ENCODE measurements at places on chromosomes 13 and 19.
A peak's percentile ranks its signal among the peaks of the same experiment; 100 is the strongest.

GRCh38 chr13:111117961-111118360, 2.9 kb downstream of the ARHGEF7 start:
- DNase-seq: peak; percentile 42

DNA sequence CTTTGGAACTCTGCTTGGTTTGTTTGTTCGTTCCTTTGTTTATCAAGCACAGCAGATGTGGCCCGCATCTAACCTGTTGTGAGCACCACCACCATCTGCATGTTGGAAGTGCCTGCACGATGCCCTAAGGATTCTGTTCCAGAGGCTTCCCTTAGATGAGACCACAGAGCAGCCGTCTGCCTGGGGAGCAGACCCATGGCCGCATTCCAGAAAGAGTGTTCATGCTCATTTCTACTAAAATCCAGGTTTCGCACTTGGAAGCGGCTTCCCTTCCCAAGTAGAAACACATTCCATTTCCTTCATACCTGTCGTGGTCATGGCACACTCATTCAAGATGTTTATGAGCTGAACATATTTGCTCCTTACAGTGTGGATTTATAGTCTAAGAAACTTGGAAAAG, 27.2 kb downstream of the COL4A2 start:
- DNase-seq: peak; percentile 73

- no peak for DNase-seq
Observed at GRCh38 chr13:99811067-99811700, 160.4 kb downstream of the ZIC5 start.

DNA sequence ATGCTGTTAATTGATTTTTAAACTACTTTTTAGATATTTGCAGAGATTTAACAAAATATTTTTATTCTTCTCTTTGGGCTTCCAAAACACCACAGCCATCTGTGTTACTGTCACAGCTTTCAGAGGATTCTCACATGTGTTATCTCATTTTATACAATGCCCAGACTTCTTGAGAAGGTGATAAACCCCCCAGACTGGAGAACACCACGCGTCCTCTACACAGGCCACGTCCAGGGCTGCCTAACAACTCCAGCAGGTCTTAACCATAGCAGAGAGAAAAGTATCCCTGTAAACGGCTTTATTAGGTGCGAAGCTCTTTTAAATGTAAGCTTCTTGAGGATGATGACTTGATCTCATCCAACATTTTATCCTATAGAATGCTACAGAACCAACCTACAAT, 2.0 kb downstream of the GPR183 start:
- DNase-seq: no peak

- peak; percentile 91 for DNase-seq
Observed at GRCh38 chr19:10238172-10238783, 7.1 kb upstream of the S1PR2 start.

- peak; percentile 22 for DNase-seq
Observed at GRCh38 chr13:99191900-99192399, 8.7 kb upstream of the UBAC2 start.

DNA sequence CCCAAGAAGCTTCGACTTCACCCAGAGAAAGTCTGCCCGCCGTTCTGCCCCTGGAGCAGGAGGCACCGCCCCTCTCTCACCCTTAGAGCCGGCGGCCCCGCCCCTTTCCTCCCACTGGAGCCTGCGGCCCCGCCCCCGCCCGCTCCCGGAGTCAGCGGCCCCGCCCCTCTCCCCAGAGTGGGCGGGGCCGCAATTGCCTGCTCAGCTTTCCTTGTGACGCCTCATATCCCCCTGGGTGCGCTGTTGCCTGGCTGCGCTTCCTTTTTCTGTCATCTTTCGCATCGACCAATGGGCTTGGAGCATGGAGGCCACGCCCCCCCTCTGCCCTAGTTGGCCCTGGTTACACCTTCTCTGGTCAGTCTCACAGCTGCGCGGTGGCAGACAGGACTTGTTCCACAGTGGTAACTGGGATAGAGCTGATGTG, 38.2 kb upstream of the ZNF492 start:
- no peak for DNase-seq

DNA sequence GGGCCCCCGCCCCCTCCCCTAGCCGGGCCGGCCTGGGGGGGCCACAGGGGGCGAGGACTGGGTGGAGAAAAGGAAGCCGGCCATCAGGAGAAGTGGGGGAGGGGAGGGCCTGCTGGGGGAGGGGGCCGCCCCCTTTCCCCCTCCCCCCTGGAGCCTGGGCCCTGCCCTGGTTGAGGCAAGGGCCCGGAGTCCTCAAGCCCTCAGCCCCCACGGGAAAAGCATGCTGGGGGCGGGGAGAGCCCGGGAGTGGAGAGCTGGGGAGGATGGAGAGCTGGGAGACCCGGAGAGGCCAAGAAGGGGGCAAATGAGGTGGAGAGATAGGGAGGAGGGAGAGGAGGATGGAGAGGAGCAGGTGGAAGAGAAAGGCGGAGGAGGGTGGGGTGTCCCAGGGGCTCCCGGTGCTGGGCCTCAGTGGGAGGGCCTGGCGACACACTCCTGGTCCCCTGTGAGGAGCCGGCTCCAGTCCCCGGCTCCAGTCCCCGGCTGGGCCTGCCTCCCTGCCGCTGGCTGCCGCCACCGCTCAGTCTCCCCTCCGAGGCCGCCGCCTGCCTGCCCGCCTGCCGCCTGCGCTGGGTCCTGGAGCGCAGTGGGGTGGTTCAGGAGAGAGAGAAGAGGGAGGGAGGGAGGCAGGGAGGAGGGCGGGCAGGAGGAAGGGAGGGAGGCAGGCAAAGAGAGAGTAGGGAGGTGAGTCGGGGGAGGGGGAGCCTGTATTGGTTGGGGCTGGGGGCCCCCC, at the start of gene GRIK5:
Gene GRIK5 (minus strand): TSS at position 588 of the 733 bp plus-strand sequence. CDS start 4,436 bp downstream, outside the sequence.
- DNase-seq: no peak

- DNase-seq: no peak
Observed at GRCh38 chr19:2536461-2536860, 60.5 kb downstream of the GADD45B start.

- DNase-seq: no peak
Observed at GRCh38 chr19:53971673-53972072, 8.9 kb downstream of the CACNG8 start.

DNA sequence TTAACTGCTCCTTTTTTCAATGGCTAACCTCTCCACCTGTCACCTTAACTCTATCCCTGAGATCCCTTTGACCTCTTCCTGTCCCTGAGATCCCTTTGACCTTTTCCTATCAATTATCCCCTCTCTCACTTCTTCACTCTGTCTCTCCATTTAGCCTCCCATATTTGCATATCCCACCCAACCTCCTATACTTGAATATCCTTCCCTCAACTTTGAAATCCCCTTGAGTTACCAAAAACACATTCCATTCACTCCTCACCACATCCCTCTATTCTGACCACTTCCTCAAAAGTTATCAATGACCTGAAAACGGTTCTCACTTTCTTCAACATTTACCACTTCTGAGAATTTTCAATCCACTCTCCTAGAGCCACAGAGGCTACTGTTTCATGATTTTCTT, 3.0 kb downstream of the MYCBP2 start:
- DNase-seq: no peak

GRCh38 chr19:33497131-33497777, 24.3 kb downstream of the PEPD start:
- DNase-seq: no peak

DNA sequence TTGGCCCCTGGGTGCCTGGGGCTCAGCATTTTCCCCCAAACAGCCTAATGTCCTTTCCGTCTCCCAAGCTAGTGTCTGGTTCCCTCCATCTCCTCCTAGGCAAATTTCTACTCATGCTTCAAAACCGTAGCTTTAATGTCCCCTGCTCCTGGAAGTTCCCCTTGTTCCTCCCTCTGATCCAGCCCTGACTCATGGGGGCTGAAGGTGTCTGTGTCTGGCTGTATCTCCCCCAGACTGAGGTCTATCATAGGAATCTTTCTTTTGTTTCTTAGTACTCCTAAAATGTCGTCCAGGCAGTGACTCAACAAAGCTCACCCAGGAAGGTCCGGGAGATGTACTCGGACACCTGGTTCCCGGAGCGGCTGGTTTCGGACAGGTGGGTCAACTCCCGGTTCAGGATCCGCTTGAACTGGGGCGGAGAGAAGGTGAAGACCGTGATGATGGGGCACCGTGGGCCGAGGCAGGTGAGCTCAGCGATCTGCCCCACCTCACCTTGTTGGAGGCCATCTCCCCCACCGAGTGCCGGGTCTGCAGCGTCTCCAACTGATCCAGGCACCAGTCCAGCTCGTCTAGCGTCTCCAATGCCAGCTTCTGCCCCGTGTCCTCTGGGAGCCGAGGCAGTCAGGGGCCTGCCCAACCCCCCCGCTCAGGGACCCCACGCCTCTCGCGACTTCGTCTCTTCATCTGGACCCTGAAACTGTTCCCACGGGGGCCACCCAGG, 6.2 kb downstream of the PDE4C start:
- no peak for DNase-seq

GRCh38 chr19:46732966-46733689, 12.7 kb upstream of the FKRP start:
- no peak for DNase-seq

DNA sequence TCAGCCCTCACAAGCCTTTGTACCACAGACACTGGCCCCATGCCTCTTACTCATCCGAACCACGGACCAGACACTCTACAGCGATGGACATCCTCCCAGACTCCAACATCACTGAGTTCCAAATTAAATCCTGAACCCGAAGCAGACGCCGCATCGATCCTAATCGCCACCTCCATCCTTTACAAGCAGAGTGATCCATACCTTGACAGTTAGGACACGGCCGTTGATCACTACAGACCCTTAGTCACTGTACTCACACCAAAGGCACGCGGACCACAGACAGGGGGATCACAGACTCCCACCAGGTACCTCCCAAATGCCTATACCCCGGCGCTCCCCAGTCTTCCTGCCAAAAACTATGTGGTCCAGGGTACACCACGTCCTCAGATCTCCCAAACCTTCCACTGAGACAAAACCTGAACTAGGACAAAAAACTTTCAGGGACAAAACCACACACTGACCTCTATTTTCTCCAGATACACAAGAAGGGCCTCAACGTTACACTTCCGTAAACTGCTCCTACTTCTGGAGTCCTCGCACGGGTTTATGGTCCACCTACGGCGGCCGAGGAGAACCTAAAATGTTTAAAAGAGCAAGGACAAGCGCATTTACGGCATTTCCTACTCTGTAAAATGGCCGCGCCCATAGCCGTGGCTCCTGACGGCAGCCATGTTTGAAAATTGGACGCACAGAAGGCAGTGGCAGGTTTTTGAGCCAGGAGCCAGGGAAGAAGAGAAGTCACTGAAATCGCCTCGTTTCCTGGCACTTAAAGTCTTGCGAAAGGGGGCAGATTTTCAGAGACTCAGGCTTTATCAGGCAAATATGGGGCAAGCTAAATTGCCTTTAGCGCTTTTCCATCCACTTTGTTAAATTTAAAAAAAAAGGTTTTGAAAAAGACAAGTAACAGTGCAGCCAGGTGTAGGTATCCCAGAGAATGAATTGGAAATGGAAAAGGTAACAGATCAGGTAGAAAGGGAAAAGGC, at the start of gene ZNF350:
Gene ZNF350 (minus strand): TSS at position 532 of the 983 bp plus-strand sequence. CDS start 12,480 bp downstream, outside the sequence.
- DNase-seq: peak; percentile 96

DNA sequence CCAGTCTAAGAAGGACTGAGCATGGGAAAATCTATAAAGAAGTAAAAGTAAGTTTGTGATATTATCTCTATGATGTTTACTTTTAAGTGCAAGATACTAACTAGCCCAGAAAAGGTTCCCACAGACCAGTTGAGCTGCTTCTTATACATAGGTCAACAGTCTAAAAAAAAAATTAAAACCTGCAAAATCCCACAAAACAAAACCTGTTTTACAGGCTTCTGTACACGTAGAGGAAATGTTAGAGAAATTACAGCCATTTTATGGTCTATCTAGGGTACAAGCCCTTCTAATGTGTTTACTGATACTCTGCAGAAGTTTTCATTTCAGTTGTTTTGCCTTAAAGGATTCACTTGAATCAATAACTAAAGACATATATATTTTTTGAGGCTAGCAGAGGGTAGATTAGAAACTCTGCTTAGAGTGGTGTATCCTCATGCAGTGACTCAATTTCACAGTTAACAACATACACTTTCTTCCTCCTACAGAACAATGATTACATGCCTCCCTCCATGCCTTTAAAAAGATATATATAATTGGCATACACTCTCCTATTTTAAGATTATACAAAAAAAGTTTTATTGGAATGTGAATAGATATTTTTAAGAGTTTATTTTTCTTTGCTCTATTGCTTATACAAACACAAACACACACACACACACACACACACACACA, 43.9 kb downstream of the CAB39L start:
- no peak for DNase-seq

- DNase-seq: peak; percentile 1
Observed at GRCh38 chr13:67120872-67121531, 109.1 kb downstream of the PCDH9 start.

GRCh38 chr19:955803-956765, 28.1 kb upstream of the WDR18 start:
- DNase-seq: no peak

- no peak for DNase-seq
Observed at GRCh38 chr19:42030645-42031440, 36.8 kb upstream of the ATP1A3 start.

- no peak for DNase-seq
Observed at GRCh38 chr19:7658219-7658686, 10.6 kb upstream of the RETN start.

DNA sequence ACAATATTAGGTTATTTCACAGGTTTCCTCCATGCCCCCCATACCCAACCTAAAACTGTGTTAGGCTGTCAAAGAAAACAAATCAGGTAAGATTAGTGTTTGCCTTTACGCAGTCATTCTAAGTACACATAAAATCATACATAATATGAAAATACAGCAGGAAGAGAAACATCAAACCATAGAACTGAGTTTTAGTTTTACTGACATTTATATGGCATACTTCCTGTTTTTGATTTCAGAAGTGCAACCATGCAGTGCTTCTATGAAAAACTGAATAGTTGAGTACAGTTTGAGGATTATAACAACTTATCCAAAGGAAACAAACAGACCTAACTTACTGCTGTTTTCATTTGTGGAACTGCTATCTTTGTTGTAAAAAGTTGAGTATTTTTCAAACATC, 91.3 kb downstream of the KCNRG start:
- no peak for DNase-seq

DNA sequence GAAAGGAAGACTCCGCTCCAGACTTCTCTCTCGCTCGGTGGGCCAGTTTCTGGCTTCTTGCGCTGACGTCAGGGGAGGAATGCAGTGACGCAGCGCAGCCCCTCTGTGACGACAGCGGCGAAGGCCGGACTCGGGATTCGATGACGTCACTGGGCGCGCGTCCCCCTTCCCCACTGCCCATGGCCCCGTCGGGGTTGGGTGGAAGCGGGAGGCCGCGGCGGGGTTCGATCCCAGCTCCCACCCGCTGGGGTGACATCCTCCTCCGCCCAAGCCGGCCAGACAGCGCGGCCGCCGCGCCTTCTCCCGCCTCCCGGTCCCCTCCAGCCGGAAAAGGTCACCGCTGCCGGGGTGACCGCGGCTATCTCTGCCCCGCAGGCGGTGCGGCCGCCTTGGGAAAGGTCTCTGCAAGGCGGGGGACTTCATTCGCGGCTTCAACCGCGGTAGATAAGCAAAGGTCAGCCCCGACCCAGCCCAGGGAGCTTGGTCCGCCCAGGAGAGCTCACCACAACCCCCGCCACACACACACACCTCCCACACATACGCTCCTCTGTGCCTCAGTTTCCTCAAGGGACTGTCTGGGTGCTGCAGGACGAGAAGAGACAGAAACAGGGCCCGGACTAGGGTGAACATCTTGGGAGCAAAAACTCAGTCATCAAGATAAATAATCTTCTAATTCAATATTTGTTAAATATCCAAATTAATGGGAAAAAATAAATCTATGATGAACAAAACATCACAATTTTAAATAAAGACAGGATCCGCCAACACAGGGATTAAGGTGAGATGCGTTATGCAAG, 844 bp upstream of the RFX1 start:
- DNase-seq: no peak

Measured in AG10803 (cell line).